ENCODE measurements at places on chromosomes 5 and 9.

GRCh38 chr5:21142791-21143190, 1154.8 kb upstream of the CDH18 start:
- DNase-seq, result no peak

DNA sequence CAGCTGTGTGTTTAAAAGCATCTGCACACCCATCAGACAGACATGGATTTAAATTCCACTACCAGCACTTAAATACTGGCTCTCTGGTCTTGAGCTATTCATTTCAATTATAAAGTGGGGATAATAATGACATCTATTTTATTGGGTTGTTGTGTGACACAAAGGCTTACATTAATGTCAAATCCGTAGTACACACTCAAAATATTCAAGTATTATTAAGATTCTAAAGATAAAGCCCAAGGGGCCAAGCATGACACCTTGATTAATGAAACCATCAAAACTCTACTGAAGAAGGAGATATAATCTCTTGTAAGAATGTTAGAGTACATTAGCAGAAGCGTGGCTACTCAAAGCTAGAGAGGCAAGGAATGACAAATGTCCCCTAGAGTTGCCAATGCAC, 743.0 kb downstream of the KCTD16 start:
- no peak for DNase-seq

DNA sequence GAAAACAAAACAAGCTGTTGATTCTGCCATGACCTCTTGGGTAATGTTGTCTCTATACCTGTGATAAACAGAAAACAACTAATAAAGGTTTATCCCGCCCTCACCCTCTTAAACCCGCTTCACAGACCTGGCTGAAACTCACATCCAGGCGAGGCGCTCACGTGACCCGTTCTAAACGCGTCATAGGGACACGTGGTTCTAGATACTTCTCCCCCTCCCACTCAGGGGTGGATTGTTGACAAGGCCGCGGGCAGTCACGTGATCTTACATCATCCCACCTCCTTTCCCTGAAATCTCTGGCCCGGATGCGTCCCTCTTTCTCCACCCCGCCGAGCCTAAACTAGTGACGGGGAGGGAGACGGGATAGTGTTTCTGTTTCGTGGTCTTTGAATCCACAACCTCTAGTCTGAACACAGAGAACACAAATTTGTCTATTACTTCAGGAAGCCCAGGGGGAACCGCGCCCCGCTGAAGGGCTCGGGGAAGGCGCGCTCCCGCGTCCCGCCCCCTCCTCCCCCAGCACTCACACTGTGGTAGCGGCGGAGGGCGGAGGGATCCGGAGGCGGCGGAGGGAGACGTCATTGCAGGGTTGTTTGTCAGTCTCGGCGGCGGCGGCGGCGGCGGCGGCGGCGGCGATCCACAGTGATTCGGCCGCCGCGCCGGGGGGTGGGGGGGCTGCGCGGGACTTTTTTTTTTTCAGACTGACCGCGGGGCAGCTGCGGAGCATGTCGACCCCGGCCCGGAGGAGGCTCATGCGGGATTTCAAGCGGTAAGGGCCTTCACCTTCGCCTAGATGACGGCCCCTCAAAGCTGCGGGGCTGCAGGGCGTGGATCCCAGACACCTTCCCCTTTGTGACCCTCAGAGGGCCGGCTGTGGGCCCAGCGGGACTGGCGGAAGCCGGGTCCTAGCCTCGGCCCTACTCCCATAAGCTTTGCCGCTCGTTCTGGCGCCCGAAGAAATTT, at the start of gene UBE2B:
UBE2B (plus strand) TSS at position 699 of the 963 bp plus-strand sequence; CDS start at position 726, 27 bp downstream.
- DNase-seq, result peak; percentile 95

DNA sequence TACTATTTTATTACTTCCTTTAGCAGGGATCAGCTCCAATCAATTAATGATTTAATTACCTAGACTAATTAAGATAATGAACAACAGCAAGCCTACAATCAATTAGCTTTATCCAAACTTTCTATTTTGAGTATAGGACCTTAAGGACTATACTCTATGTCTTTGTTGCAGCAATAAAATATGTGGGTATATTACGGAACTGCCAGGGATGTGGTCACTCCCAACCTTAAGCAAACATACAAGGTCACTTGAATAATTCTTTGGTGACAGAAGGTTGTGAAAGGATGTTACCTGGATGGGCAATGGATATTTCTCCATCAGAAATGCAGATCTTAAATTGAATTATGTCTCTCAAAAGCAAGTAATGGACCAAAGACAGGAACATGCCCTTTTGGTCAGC, 907.4 kb upstream of the DMAC1 start:
- DNase-seq, result no peak

- peak; percentile 69 for DNase-seq
Observed at GRCh38 chr5:9358961-9359685, 186.8 kb downstream of the SEMA5A start.

GRCh38 chr5:131423056-131423455, 159.2 kb downstream of the CDC42SE2 start:
- peak; percentile 26 for DNase-seq

GRCh38 chr9:131722255-131722654, 17.6 kb downstream of the RAPGEF1 start:
- no peak for DNase-seq

- DNase-seq, result no peak
Observed at GRCh38 chr5:91849069-91849468, 466.0 kb upstream of the ARRDC3 start.

GRCh38 chr5:34751807-34752736, 86.9 kb upstream of the TTC23L start:
- no peak for DNase-seq

DNA sequence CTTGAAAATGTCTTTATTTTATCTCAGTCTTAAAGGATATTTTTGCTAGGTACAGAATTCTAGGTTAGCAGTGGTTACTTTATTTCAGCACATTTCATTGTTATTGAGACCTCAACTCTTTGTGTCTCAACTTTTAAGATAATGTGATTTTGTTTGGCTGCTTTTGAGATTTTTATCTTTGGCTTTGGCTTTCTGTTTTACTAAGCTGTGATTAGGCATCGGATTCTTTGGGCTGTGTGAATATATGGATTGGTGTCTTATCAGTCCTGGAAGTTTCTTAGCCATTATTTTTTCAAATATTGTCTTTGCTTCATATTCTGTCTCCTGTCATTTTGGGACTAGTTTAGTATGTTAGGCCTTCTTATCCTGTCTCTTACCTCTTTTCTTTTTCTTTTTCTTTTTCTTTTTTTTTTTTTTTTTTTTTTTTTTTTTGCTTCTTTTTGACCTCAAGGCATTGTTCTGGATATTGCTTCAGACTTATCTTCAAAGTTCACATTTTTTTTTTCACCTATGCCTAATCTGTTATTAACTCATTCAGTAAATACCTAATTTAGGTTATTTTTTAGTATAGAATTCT, 20.1 kb upstream of the APC start:
- DNase-seq, result no peak

GRCh38 chr5:154508114-154508513, 30.1 kb upstream of the HAND1 start:
- no peak for DNase-seq

- no peak for DNase-seq
Observed at GRCh38 chr5:77249475-77249874, 39.0 kb downstream of the PDE8B start.

GRCh38 chr5:153711755-153712154, 221.3 kb downstream of the GRIA1 start:
- no peak for DNase-seq

- DNase-seq, result no peak
Observed at GRCh38 chr5:140126315-140127012, 727 bp downstream of the IGIP start.

GRCh38 chr5:37738057-37738691, 101.7 kb downstream of the GDNF start:
- peak; percentile 61 for DNase-seq

DNA sequence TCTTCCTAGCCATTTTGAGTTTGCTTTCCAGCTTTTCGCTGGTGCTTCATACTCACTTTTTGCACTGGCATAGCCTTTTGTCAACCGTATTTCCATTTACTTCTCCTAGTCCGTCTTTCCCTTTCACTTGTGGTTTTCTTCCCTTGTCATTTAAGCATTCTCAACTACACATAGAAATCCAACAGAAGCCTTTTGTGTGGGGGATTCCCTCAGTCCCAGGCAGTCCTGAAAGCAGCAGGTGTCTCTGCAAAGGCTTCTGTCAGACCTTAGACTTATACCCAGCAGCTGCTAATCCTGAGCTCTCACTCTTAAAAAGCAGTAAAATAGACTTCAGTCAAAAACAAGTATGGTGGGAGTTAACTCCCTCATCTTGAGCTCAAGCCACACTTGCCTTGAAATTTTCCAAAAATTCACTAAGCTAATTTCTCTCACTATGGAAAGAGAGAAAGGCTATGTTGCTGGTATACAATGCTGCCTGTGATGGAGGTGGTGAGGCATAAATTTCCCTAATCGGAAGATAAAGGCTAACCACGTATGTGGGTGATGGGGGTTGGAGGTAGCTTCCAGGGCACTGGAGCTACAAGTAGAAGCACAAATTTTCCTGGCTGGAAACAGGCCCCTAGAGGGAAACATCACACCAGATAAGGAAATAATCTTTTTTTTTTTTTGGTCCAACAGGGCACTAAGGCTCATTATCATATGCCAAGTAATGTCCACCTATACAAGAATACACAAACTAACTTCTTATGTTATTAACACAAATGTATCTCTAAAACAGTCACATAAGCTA, 34.8 kb upstream of the IFNK start:
- DNase-seq, result no peak

- DNase-seq, result no peak
Observed at GRCh38 chr5:100904259-100904861, 1.3 kb upstream of the ST8SIA4 start.

- no peak for DNase-seq
Observed at GRCh38 chr9:114847492-114848417, 41.9 kb upstream of the TNFSF15 start.

DNA sequence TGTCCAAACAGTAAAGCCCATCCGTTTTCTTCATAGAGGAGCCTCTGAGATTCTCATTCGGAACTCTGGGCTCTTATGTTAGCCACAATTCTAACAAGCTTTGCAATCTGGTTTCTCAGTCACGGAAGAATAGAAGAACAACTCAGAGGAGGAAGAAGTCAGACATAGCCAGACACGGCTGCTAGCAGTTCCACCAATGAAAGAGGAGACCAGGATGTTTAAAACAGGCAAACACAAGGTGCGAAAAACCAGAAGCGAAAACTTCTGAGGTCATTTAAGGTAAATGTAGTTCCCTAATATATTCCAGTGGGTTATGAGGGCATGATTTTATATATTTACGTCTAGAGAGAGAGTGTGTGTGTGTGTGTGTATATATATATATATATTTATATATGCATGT, 34.1 kb upstream of the GDNF start:
- DNase-seq, result no peak

DNA sequence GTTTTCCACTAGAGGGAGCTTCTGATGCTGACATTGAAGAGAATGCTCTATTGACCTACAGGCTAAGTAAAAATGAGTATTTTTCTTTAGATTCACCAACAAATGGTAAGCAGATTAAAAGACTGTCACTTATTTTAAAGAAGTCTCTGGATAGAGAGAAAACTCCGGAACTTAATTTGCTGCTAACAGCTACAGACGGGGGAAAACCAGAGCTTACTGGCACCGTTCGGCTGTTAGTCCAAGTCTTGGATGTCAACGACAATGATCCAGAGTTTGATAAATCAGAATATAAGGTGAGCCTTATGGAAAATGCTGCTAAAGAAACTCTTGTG, 764 bp downstream of the PCDHA11 start:
- peak; percentile 60 for DNase-seq

DNA sequence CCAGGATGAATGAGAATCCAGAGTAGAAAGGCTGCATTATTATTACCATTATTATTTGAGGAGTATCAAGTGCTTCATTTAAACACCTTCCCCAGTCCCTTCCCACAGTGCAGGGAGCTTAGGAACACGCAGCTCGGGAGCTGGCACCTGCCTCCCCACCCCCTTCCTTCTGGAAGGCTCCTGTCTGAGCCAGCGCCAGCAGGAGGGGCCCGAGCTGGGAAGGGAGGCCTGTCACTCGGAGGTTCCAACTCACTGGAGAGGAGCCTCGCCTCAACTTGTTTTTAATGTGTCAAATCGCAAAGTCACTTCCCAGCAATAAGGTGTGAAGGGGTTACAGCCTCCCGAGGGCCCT, 156.4 kb upstream of the IRX4 start:
- no peak for DNase-seq

- DNase-seq, result no peak
Observed at GRCh38 chr5:1929108-1929991, 46.6 kb upstream of the IRX4 start.

GRCh38 chr9:12194731-12195130, 498.5 kb upstream of the TYRP1 start:
- DNase-seq, result no peak

DNA sequence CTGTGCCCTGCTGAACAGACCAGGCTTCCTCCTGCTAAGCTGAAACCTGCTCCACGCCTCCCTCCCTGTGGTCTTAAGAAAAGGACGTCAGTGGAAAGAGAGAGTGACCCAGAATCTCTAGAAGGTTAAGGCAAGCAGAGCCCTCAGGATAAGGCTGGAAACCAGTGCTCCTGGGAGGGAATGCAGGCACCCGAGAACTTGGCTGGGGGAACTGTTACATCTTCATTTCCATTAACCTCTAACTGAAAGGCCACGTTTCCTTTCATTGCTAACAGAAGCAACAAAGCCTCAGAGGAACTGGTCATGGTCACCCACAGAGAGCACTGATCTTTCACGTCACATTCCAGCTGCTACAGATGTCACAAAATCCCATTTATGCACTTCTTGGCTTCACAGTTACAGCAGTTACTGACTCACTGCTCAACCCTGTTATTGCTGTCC, 26.1 kb upstream of the AKNA start:
- no peak for DNase-seq

GRCh38 chr9:18606281-18606680, 132.3 kb downstream of the ADAMTSL1 start:
- DNase-seq, result no peak

DNA sequence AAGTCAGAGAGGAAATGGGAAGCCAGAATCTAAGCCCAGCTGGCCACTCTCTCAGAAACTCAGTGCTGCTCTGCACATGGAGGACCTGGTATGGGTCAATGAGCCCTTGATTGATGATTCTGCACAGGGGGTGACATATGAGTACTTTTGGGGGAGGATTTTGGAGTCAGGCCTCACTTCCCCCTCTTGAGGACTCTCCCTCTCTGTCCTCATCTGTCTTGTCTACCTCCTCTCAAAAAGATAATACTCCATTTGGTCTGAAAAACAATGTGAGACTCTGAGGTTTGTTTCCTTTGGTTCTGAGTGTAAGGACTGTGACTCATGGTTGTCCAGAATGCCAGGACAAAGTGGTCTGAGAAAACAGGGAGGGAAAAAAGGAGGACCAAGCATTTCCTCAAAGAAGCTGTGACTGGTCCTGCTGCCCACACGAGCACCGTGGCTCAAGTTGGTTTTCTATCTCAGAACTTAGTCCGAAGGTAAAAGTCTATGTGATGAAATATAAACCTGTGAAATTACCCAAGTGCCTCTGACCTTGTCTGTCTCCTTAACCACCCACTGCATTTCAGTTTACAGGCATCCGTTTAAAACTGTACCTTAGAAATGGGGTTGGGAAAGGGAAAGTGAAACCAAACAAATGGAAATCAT, 11.1 kb downstream of the TTC39B start:
- peak; percentile 17 for DNase-seq

- DNase-seq, result no peak
Observed at GRCh38 chr9:110837401-110838005, 168.9 kb downstream of the MUSK start.
